ENCODE measurements at places on chromosomes 2 and 18.

DNA sequence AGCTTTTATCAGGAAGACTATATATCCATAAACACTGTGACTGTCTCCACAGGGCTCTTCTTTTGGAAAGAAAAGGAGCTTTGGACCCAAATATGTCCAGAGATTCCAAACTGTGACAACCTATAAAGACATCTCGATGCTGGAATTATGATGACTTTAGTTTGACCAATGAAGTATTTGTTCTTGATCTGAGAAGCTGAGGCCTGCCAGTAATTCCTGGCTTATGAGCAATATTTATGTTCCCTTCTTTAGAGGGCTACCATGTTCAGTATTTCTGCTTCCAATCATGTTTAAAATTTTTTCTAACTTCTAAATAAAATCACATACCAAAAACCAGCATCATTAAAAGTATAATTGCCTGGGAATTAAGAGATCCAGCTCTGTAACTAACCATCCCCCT lies 41.1 kb downstream of the FEZ2 start:
- no peak for DNase-seq

- DNase-seq: no peak
Observed at GRCh38 chr2:189408294-189408693, 33.0 kb upstream of the WDR75 start.

- no peak for DNase-seq
Observed at GRCh38 chr2:174240097-174240496, 8.2 kb downstream of the OLA1 start.

DNA sequence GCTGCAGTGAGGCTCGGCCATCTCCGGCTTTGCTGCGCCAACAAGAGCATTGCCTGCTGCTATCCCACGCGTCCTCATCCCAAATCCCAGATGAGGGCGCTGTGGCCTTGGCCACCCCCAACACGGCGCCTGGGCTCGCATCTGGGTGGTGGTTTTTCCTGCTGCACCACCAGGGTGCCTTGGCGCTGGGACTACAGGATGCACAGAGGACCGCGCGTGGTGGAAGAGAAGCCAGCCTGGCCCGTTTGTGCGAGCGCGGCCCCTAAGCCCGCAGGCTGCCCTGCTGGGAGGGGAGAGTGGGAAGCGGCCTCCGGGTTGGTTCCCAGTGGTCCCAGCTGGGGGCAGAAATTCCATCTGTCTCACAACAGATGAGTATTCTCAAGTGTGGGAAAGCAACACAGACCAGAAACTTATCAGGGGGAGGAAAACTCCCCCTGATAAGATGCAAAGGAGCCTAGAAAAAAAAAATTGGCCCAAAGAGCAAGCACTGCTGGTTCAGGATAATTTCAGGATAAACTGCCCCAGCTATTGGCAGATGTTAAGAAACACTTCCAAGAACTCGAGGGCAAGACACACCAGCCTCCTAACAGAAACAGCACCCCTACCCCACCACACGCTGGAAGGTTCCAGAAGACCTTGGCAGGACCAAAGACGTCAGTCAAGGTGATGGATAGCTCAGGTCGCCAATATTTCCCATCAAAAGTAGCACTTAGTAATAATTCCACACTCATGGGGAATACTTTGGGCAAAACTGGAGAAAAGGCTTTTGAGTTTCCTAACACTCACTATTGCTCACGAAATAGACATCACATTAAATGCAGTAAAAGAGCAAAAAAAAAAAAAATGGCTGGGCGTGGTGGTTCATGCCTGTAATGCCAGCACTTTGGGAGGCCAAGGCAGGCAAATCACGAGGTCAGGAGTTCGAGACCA lies 152.1 kb downstream of the PXDN start:
- DNase-seq: peak; percentile 66

DNA sequence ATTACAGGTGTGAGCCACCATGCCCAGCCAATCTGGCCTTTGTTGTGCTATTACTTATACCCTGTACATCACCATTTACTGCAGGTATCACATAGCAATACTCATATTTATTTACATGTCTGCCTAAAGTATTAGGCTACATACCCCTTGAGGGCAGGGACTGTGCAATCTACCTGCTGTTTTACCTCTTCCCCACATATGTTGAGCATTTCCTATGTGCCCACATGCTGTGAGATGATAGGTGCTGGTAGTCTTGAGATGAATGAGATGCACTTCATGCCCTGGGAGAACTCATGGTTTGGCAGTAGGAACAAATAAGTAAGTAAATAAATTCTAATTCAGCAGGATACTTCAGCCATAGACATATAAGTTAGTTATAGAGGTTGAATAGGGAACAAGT lies 59.2 kb downstream of the TTC39C start:
- no peak for DNase-seq

DNA sequence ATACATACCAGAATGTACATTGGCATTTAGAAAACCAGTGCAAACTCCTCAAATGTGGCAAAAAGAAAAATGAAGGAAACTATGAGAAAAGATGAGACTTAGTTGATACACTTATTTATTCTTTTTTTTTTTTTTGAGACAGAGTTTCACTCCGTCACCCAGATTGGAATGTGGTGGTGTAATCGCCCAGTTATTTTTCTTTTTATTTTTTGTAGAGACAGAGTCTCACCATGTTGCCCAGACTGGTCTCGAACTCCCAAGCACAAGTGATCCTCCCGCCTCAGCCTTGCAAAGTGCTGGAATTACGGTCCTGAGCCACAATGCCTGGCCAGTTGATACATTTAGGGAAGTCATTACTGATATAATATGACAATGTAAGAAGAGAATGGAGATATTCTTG lies 274.2 kb upstream of the LRATD1 start:
- DNase-seq: no peak

- peak; percentile 84 for DNase-seq
Observed at GRCh38 chr2:235026649-235027557, 75.1 kb downstream of the SH3BP4 start.
